Activated CD4-positive, alpha-beta T cell treated with anti-CD3 and anti-CD28 coated beads for 24 hours (primary cell): ENCODE measurements at places on chromosomes 1 and 21.

DNA sequence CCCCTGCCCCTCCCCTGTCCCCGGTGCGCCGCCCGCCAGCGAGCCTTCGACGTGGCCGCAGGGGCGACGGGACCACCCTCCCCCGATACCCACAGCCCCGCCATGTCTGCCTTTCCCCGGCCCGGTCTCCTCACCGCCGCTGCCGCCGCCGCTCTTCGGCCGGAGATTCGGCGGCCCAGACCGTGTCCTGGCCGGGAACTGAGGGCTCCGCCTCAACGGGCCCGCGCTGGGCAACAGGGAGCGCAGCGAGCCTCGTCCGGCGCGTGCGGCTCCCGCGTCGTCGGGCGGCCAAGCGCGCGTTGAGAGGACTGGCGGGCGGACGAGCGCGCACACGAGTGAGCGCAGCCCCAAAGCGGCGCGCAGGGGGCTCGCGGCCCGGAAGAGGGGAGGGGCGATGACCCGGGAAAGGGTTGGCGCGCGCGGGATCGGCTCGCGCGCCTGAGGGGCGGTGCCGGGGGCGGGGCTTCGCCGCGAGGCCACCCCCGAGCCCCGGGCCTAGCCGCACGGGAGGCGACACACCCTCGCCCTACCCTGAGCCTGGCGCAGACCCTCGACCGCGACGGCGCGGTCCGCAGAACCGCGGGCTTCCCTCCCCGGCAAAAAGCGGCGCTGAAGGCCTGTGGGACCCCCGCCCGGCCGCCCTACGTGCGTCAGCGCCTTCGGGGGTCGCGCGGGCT is at the start of gene BTG3:
Gene BTG3, minus strand, starts transcription at position 337 of the 677 bp plus-strand sequence. CDS start 3,757 bp downstream, outside the sequence.
- peak; percentile 73 for DNase-seq

DNA sequence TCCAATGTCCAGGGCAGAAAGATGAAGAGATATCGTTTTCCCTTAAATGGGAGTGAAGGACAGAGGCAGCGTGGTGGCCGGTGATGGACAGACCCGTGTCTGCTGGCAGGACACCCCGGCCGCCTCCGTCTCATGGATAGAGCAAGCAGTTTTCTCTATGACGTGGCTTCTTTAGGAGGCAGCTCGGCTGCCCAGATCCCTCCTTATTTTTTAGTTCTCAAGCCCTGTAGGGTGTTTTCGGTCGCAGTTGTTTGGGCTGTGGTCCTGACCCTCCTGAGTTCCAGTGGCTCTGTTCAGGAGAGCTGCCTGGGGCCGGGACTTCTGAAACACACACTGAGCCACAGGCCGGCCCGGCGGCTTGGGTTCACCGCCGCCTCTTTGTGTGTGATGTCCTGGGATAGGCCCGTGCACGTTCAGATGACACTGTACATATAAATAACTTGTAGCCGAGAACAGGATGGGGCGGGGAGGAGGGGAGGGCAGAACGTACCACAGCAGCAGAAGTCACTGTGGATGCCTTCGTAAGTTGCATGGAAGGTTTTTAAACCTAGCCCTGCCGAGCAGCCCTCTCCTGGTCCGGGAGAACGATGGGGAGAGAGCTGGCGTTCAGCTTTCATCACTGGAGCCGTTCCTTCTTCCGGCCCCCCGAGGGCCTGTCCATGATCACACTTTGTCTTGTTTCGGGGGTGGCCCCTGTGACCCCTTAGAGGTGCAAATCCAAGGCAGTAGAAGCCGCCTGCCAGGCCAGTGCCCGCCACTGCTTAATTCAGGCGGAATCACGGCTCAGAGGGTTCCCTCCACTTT is 65.2 kb downstream of the SIK1 start:
- DNase-seq = peak; percentile 19

- DNase-seq = no peak
Observed at GRCh38 chr1:24191860-24192259, 4.8 kb upstream of the IFNLR1 start.

- no peak for DNase-seq
Observed at GRCh38 chr21:42799516-42799915, 79.8 kb downstream of the WDR4 start.

GRCh38 chr1:174764191-174764590 is 235.6 kb upstream of the CACYBP start:
- DNase-seq = no peak

DNA sequence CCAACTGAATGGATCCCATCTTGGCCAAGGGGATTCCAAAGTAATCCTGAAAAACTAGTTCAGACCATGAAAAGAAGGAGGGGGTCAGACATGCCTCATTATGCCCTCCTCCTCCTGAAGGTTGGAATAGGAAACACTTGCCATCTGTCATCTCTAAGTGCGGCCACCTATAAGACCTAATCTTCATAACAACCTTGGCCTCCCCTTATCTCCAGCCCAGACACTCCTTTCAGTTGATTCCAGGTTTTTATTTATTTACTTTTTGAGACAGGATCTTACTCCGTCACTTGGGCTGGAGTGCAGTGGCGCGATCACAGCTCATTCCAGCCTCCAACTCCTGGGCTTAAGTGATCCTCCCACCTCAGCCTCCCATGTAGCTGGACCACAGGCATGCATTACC is 19.7 kb downstream of the SNAP47 start:
- no peak for DNase-seq

DNA sequence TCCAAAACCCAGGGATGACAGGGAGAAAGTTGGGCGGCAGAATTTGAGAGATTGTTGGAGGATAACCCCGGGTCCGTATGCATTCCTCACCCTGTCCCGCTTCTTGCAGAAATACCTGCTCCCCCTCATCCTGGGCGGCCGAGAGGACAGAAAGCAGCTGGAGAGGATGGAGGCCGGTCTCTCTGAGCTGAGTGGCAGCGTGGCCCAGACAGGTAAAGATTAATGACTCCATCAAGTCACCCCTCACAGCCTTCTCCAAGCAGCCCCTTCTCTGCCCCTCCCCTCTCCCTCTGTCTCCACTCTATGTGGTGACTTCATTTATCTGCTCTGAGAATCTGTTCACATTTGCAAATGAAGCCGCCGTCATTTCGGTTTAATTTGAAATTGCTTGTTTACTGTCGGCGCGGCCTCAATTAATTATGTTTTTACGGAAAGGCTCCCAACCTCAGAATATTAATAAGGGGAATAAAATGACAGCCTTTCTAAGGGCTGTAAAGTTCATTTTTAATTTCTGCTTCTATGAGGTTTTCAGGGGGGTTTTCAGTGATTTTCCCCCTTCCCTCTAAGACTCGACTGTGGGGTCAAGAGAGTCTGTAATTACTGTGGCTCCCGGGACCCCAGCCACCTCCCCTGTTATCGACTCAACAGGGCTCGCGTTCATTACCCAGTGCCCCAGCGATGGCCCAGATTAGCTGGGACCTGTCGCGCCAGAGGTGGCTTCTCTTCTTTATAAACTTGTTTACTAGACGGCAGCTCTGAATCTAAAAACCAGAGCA is 148.3 kb downstream of the PEX14 start:
- DNase-seq = no peak

DNA sequence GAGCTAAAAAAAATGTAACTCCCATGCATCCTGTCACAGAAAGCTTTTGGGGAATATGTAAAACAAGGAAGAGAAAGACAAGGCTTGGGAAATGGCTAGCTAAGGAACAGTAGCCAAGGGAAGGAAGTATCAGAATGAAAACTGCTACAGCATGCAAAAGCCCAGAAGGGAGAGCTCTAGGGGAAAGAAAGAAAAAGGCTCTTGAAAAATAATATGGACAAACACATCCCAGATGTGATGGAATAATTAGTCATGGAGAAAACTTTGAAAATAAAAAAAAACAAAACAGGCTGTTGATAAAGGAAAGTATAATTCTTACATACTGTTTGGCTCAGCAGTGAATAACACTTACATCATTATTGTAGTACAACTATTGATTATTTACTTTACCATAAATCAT is 47.9 kb upstream of the VCAM1 start:
- DNase-seq = no peak

DNA sequence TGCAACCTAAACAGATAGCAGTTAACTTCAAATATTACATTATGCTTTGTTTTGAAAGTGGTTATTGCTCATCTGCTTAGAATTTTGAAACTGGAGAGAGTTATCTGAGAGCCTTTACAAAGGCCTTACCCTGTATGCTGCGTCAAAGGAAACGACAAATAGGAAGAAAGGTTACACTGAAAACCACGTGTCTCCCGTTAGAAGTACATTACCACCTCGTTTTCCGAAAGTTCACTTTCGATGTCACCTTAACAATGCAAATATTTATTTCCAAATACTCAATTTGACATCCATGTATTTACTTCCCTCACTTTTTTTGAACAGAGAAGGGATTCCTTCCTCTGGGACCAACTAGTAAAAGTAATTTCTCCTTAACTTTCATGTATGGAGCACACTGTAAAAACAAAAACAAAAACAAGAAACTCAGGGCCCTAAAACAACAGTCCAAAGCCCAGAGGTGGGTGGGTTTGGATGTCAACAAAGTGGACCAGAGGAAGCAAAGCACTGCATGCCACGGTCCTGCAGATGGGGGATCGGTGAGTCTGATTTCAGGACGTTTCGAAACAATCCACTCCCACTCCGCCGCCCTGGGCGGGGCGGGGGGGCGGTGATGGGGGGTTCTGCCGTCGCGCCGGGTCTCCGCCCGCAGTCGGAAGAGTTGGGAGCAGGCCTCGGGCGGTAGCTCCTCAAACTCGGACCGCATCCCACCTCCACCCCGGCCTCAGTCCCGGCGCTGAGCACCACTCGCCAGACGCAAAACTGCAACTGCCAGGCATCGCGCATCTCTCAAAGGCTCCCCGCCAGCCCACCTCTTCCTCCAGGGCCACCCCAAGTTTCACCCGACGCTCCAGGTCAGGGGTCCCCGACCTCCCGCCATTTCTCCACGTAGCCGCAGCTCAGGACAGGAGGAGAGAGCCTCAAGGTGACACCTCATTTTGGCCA is 841 bp downstream of the ADSS2 start:
- DNase-seq = peak; percentile 31

- peak; percentile 23 for DNase-seq
Observed at GRCh38 chr1:200488375-200489165, 78.7 kb upstream of the ZNF281 start.

DNA sequence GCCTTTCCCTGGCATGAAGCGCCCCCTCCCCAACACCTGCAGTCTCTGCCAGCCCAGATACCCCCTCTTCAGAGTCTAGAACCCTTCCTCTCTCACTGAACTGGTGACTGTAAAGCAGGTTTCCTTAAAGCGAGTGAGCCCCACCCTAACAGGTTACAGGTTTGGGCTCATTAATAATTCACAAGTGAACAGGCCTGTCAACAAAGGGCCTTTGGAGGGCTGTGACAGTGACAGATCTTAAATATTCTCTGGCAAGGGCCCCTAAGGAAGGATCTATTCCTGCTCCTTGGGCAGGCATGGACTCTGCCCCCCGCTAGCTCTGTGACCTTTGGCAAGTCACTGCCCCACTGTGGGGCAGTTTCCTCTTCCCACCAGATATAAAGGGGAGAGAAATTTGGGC is 5.6 kb upstream of the TTC39A start:
- DNase-seq = no peak

- no peak for DNase-seq
Observed at GRCh38 chr1:56229186-56229585, 350.2 kb downstream of the PLPP3 start.

- no peak for DNase-seq
Observed at GRCh38 chr21:35658242-35658641, 402.1 kb downstream of the SETD4 start.

DNA sequence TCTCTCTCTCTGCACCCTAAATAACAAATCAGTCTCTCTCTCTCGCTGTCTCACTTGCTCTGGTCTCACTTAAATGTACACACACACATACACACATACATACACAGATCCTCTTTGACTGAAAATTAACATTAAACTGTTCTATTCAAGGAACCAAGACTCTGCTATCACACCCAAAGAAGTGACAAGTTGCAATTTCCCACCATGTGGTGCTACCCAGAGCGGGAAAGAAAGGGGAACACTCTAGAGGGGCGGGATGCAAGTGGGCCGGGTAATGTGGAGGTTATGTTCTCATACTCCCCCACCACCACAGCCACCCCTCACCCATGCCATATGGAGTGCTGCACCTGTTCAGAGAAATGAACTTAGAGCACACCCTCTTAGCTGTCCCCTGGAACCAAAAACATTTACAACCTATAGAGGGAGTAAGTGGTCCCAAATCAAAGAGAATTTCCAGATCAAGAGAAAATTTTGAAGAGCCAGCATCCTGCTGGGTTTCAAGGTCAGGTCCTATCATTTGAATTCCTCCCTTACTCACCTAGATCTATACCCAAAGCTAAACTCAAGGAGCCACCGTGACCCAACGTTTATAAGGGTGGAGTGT is 319.4 kb downstream of the BRINP2 start:
- no peak for DNase-seq
